ENCODE measurements at places on chromosomes 7 and 10. TPM values are rescaled to one million over a fixed set of nuclear protein-coding genes. Genes with fewer than 3 reads are reported as not detected.

EGR2 gene
- 0.77 TPM for polyA plus RNA-seq

AGAP4 gene
- 51.8 TPM for polyA plus RNA-seq

INA gene
- 1.4 TPM for polyA plus RNA-seq

LIPM gene
- polyA plus RNA-seq, result not detected

HECW1 gene
- 11.2 TPM for polyA plus RNA-seq

LBX1 gene
- 0.03 TPM for polyA plus RNA-seq

PNLIPRP1 gene
- 0.27 TPM for polyA plus RNA-seq

OR2A12 gene
- 0.08 TPM for polyA plus RNA-seq

AGMO gene
- 1.0 TPM for polyA plus RNA-seq

AKR1D1 gene
- 0.32 TPM for polyA plus RNA-seq

NOBOX gene
- polyA plus RNA-seq, result not detected

DNA sequence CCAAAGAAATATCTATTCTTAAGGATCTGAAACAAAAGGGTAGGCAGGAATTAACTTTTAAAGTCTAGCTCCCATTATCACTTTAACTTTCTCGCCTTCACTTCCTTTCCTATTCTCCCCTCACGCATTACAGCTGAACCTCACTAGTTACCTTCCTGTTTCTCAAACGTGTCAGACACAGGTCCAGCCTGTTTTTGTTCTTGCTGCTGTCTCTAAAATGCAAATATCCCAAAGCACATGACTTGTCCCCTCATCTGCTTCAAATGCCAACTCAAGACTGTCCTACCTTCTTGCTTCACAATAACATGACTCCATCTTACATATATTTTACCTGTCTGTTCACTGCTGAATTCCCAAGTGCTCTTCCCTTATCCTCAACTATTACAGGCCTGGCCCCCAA, 17.6 kb downstream of the ZDHHC6 start:
- no peak for DNase-seq

- DNase-seq, result no peak
Observed at GRCh38 chr10:108631332-108631731, 1292.0 kb downstream of the XPNPEP1 start.

GRCh38 chr10:72261784-72262404, 11.8 kb upstream of the DDIT4 start:
- DNase-seq, result no peak

DNA sequence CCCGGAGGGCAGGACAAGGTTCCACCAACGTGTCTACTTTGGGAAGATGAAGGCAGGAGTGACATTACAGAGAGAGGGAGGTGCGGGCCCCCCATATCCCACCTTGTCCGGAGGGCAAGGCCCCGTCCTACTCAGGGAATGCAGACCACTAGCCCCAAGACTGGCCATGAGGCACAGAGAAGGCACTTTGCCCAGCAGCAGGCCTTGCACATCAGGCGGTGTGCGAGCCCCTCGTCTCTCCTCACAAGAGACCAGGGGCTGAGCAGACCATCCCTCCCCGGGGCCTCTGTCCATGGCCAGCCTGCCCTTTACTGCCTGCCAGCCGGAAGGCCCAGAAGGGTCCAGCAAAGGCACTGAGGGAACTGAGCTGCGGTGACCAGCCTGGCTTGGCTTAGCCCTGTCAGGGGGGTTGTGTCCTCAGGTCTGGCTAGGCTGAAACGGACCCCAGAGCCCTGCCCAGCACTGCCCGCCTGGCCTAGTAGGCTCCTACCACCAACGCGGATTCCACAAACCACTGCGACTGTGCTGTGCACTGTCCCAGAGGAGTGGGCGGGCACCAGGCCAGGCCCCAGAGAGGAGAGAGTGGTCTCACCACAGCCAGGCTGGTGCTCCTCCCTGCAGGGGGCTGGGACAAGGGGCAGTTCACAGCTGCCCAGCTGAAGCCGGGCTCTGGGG, 16.7 kb downstream of the CAMK2B start:
- DNase-seq, result no peak

DNA sequence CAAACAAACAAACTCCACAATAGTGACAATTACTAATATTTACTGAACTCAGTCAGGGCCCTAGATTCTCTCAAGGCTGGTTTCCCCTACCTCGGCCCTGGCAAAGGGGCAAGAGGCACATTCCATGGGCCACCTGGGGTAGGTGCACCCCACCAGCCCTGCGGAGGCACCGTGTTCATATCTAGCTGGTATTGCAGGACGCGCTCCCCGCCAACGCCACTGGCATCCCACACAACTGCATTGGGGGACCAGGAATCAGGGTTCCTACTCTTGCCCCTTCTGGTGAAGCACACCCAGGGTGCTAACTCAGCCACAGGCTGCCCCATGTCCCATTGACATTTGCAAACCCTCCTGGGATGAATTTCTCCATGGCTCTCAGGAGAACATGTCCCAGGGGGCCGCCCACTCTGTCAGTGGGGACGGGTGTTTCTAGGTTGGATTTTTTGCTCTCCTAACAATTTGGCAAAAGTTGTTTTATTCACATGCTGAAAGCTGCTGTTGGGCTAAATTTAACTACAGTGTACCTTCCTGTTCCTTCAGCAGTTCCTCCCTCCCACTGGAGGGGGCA, 76.7 kb downstream of the ZRANB1 start:
- no peak for DNase-seq

DNA sequence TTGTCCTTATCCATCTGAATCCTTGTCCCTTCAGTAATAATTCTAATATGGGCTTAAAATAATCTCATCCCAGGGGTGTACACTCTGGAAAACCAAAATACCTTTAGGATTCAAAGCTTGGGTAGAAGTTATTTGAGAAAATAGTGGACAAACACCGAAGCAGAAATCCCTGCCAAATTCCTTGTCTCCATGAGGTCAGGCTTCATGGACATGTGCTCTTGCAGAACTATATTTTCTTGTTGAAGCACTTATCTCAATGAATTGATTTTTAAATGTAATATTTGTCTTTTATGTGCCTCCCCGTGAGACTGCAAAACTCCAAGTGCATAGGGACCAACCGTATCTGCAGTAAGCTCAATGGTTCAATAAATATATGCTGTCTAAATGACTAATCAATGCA, 1153.3 kb upstream of the AUTS2 start:
- no peak for DNase-seq

- no peak for DNase-seq
Observed at GRCh38 chr10:38038932-38039245, 28.4 kb downstream of the ZNF33A start.

DNA sequence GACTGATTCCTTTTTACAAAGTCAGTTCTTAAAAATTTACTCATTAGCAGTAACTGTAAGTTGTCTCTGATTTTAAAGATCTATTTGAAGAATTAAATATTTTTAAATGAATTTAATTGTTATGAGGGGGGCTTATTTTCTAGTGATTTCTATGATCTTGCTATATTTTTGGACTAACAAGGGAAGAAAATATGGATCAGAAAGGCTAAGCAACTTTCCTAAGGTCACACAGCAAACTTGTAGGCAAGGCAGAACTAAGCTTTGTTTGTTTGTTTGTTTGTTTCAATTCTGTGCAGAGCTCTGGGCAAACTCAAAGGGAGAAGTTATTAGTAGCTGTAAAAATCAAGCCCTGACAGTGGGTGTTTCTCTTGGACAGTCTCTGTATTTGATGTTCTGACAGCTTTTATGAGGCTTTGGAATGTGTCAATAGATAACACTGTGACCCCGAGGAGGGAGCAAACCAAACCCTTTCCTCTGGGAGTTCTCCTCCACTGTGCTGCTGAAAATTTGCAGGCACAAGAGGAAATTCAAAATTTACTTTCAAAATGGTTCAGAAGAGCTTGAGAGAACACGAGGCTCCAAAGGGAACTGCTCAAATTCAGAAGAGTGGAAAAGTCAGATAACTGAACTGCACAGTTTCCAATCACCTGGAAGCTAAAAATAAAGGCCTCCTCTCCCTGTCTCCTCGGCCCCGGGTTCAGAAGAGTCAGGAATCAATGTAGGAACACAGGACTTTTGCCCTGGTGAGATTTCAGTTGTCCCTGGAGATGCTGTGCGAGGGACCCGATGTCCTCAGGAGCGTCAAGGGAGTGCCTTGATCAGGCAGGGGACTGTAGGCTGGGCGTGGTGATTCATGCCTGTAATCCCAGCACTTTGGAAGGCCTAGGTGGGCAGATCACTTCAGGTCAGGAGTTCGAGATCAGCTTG, 325.7 kb downstream of the GATA3 start:
- DNase-seq, result no peak

DNA sequence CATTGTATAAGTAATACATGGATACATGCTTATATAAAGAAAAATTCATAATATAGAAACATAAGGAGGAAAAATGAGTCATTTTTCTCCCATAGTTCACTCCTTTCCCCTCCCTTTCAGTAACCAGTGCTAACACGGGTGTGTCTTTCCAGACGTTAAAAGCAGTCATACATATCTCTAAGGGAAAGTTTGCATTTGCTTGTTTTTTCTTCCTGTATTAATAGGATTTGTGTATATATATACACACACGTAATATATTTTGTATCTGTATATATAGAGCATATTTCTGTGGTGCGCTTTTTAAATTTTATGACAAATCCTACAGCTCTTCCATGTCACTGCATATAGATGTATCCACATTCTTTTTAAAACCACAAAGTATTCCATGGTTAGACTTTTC, 78.8 kb downstream of the RALA start:
- no peak for DNase-seq

DNA sequence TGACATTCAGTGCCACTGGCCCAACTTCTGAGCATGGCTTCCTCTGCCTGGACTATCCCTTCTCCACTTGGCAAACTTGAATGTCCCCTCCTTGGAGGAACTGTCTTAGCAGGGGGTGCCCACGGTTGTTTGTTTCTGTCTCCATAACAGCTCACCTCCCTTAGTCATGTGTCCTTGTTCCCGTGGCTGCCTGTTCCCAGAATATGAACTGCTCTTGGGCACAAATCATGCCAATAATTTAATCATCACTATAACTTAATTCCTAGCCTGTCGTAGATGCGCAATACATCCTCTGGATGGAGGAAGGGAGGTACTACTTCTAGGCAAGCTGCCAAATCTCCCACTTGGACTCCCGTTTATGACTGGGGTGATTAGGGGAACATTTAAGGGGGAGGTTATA, 173.1 kb downstream of the MYOF start:
- no peak for DNase-seq

GRCh38 chr10:108608860-108609259, 1314.5 kb downstream of the XPNPEP1 start:
- DNase-seq, result no peak

DNA sequence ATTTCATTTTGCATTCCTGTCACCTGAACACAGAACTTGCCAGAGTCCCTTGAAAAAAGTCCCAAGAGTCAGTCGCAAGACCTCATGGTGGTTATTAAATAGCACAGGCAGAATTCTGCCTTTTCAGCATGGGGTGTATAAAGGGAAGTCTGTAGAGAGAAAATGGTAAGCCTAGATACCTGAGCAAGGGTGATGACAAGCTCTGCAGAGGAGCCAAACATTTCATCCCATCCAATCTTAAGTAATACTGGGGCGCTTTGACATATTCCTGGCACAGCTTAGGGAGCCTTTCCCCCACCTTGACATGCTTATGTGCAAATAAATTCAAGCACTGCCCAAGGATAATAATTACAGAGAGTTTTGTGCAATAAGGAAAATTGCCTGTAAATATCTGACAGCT, 213.0 kb downstream of the INHBA start:
- no peak for DNase-seq

DNA sequence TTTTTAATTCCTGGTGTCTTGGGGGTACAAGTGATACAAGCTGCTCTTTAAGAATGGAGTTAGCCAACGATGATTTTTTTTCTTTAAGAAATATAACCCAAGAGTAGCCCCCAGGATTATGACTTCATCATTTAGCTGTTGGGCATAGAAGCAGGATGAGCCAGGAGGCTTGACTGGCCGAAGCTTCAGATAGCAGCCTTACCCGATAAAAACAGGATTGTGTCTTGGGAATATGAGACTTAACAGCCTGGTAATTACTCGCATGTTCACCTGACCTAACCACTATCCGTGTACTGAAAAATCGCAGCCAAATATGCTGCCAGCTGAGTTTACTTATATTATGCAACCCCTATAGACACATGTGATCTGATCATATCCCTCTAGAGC, 346.0 kb upstream of the BMPER start:
- no peak for DNase-seq

GRCh38 chr7:88700725-88701124, 58.8 kb upstream of the ZNF804B start:
- DNase-seq, result no peak

- no peak for DNase-seq
Observed at GRCh38 chr10:93437946-93438612, 44.1 kb downstream of the MYOF start.

GRCh38 chr10:51585742-51586141, 113.7 kb downstream of the CSTF2T start:
- DNase-seq, result no peak

- DNase-seq, result no peak
Observed at GRCh38 chr7:97018126-97018601, 6.5 kb downstream of the DLX5 start.

- no peak for DNase-seq
Observed at GRCh38 chr10:131896403-131896802, 4.4 kb upstream of the PPP2R2D start.

- no peak for DNase-seq
Observed at GRCh38 chr7:18663321-18663720, 167.8 kb downstream of the HDAC9 start.

DNA sequence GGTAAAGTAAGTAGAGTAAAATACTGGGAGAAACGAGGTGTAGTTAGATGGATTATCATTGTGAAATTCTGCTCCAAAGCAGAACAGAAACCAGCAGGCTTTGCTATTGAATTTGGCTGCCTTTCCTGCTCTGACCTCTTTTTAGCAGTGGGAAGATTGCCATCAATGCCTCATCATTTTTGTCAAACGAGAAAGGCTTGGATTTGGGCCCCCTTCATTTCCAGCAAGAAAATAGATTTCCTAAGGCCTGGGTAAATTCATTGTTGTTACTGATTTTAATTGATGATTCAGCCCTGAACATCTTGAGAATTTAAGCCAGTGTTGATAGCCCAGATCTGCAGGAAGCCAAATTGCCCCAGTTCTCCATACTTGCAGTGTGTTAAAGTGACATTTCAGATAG, 35.2 kb upstream of the ASAH2 start:
- DNase-seq, result no peak

GRCh38 chr7:151511946-151512345, 7.7 kb downstream of the RHEB start:
- DNase-seq, result no peak

DNA sequence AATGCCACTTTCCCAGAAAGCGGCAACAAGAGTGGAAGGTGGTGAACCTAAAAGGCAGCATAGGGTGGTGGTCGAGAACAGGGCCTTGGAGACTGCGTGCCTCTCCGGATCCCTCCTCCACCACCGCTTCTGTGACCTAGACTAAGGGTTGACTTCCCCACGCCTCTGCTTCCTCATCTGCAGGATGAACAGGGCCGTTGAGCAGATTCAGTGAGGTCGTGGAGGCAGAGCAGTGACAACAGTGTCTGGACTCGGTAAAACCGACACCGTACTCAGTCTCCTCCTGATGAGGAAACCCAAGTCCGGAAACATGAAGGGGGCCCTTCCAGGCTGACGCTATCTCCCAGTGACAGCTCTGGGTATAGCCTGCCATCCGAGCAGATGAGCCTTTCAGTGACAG, 162.6 kb downstream of the CELF2 start:
- no peak for DNase-seq

DNA sequence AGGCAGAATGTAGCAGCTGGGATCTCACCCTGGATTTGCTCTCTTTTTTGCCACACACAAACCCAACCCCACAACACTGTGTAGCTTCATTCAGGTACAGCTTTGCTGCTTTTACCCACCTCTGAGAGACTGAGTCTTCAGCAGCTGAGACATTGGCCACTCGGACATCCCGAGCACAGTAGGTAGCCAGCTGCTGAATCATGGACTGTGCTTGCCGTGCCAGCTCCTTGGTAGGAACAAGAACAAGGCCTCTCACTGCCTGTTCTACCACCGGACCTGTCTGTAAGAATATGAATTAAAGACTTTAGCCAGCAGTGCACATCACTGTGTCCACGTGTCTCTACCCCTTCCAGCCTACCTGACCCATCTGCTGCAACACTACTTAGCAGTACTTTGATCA, 937 bp downstream of the DDX56 start:
- no peak for DNase-seq

Measured in left renal cortex interstitium (tissue), 4 donors.